ENCODE measurements at places on chromosomes 6 and 20.
A peak's percentile ranks its signal among the peaks of the same experiment; 100 is the strongest.

- DNase-seq: no peak
Observed at GRCh38 chr6:158789115-158789917, 29.9 kb downstream of the EZR start.

DNA sequence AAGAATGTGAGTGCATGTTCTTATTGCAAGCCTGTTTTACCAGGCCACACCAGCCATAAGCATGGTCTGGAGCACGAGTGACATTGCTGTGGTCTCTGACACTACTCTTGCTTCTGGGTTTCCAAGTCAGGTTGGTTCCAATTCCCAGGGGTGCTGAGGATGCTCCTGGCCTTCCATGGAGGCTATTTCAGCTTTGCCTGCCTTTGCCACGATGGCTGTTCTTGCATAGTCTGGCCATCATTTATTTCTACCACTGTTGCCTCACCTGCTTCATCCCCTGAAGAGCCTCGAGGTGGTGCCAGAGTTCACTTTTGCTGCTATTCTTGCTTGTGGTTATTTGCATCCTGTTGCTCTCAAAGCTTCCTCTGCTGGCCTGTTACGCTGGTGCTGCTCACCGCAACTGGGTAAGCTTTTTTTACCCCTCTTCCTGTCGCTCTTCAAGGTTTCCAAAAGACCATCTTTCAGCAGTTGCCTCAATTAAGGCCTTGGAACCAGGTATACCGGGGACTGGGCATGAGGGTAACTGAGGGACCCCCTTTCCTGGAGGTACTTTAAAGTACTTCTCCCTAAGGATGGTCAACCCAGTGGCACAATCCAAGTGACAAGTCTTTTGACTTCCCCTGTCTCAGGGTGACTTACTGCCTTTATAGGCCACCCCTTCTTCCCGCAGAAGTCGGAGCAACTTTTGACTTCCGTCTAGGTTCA is 64.5 kb downstream of the AKAP7 start:
- peak; percentile 14 for DNase-seq

DNA sequence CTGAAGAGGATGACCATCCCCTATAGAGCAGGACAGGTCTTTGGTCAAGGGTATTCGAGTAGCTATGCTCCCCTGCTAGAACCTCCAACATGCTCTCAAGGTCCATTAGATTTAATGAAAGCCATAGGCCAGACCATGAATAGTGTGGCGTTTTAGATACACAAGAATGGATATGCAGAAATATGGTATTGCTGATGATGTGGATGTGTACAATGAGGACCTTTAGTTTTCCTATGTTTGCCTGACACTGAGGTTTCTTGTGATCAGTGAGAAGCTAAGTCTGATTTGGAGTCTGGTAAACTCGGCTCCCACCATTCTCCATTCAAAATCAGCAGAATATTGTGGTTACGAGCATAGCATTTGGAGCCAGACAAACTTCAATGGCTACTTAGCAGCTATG is 125.6 kb downstream of the TSHZ2 start:
- DNase-seq: no peak

DNA sequence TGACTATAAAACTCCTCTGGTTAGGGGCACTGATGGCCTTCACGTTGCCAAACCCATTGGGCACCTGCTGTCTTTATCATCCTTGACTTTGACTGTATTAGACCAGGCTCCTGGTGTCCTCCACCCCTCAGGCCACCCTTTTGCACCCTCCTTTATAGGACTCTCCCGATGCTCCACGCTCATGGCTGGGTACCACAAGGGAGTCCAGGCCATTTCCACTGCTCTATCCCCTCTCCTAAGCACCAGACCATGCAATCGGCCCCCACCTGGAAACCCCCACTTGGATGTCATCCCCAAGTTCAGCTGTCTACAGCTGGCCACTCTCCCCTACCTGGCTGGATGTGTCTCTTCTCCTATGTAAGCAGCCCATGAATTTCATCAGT is 115.2 kb downstream of the TOX2 start:
- DNase-seq: no peak

- DNase-seq: no peak
Observed at GRCh38 chr20:20668639-20669038, 43.8 kb downstream of the RALGAPA2 start.

DNA sequence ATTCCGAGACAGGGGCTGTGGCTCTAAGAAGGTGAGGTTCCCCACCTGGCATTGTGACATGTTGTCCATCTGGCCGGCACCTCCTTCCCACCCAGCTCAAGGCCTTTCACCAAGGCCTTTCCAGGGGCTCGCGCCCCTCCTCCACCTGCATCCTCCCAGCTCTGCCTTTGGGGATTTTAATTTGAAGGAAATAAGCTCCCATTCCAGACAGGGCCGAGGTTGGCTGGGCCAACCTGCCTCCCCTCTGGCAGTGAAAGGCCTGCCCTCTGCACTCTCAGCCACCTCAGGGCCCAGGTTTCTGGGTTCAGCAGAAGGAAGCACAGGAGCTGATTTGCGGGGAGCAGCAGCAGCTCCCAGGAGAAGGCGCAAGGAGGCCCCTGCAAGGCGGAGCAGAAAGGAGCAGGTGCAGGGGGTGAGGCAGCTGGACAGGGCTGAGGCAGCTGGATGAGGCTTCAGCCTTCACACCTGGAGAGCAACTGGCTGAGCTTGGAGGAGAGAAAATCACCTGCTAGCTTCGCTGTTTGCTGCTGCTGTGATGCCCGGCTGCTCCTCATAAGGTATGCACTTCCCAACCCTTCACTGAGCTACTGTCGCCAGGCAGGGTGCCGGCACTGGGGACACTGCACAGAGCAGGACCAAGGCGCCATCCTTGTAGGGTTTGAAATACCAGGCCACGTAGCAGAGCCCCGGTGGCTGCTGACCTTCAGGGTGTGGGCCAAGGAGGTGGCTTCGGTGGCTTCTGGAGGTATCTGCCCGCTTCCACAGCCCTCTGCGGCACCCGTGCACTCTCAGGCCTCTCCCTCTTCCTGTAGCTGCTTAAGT is 147.0 kb downstream of the SYNDIG1 start:
- no peak for DNase-seq

DNA sequence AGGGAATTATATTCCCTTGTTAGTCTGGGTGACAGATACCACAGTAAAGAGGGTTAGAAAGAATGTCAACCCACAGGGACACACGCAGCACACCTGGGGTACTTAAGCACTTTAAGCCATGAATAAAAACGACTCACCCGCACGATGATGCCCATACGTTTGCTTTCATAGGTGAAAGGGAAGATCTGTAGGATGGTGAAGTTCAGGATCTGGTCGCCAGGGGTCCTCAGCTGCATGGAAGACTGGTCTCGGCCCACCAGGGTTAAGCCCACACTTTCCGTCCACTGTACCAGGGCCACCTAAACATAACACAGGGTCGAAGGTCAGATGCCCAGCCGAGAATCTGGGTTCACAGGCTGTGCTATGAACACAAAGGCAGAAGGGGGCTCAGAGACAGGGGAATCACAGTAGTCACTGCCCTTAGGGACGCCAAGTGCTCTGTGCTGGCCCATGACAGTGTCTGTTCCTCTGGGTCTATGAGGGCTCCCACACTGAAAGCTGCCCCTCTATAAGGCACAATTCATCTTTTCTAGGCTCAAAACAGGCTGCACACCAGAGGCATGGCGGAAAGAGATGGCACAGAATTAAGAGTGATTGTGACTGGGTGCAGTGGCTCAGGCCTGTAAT is 96.8 kb upstream of the NFATC2 start:
- DNase-seq: no peak

DNA sequence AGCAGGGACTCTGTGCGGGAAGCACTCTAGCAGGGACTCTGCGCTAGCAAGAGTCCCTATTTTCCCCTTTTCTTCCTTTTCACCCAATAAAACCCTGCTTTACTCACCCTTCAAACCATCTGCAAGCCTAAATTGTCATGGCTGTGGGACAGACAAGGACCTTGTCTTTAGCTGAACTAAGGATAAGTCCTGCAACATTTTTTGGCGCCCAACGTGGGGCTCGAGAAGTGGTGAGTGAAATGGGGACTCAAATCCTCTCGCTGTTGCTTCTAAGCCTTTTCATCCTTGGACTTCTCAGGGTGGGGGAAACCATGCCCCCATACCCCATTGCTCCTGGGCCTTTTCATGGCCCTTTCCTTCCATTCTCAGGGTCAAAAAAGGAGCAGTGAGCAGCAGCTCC is 46.4 kb downstream of the IMPG1 start:
- no peak for DNase-seq

GRCh38 chr20:50013976-50014375 is 31.2 kb downstream of the SNAI1 start:
- DNase-seq: no peak

DNA sequence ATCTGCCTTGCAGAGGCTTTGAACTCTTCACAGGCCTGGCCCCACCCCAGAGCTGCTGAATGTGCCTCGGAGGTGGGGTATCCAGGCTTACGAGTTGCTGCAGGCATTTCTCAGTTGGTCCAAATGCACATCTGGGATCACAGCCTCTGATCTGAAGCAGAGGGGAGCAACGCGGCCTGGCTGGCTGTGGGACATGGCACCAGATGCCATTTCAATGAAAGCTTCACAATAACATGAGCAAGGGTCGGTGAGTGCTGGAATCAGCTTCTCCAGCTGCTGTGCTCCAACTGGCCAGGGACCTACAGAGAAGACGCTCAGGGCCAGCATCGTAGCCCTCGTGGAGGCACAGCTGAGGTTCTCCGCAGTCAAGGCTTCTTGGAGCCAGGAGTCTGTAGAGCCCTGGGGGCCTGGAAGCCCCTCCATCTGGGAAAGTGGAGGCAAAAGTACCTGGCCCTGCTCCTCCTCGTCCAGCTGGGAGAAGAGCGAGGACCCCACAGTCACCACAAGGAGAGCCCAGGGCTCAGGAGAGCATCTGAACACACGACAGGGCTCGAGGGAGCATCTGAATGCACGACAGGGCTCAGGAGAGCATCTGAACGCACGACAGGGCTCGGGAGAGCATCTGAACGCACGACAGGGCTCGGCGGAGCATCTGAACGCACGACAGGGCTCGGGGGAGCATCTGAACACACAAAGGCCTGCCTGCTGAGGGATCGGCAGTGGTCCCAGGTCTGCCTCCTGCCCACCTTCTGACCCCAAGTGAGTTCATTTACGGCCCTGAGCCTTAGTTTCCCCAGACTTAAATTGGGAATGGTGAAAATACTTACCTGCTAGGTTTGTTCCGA is 165.2 kb downstream of the DLL1 start:
- no peak for DNase-seq

GRCh38 chr6:102619585-102619984 is 1226.1 kb downstream of the GRIK2 start:
- DNase-seq: no peak

DNA sequence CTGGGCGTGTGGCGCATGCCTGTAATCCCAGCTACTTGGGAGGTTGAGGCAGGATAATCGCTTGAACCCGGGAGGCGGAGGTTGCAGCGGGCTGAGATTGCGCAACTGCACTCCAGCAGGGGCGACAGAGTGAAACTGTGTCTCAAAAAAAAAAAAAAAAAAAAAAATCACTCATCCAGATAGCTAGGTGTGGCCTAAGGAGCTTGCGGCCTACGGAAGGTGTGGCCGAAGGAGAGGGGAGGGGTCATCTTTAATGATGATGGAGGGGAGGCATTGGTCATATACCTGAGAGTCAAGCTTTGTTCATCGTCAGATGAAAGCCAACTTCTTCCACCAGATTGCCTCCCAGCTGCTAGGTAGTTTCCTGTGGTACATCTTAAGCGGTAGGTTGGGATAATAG is 801 bp upstream of the PPARD start:
- DNase-seq: no peak

Data from NCI-H1417 treated with DMSO at 0.1 percent for 48 hours (cell line).